Liver (tissue), 10 donors: ENCODE measurements at places on chromosomes 5 and 9. TPM values are rescaled to one million over a fixed set of nuclear protein-coding genes. Genes with fewer than 3 reads are reported as not detected.

Gene TMC1
- not detected for polyA plus RNA-seq

Gene LCN10
- 0.12 TPM for polyA plus RNA-seq

Gene CETN3
- 7.5 TPM for polyA plus RNA-seq

Gene CARD6
- 1.7 TPM for polyA plus RNA-seq

Gene CYSRT1
- 0.50 TPM for polyA plus RNA-seq
